ENCODE measurements at places on chromosomes 4 and X.
A peak's percentile ranks its signal among the peaks of the same experiment; 100 is the strongest.

- DNase-seq: no peak
These were observed 112.1 kb downstream of the TTC29 start for GRCh38 chr4:146833530-146833929.

DNA sequence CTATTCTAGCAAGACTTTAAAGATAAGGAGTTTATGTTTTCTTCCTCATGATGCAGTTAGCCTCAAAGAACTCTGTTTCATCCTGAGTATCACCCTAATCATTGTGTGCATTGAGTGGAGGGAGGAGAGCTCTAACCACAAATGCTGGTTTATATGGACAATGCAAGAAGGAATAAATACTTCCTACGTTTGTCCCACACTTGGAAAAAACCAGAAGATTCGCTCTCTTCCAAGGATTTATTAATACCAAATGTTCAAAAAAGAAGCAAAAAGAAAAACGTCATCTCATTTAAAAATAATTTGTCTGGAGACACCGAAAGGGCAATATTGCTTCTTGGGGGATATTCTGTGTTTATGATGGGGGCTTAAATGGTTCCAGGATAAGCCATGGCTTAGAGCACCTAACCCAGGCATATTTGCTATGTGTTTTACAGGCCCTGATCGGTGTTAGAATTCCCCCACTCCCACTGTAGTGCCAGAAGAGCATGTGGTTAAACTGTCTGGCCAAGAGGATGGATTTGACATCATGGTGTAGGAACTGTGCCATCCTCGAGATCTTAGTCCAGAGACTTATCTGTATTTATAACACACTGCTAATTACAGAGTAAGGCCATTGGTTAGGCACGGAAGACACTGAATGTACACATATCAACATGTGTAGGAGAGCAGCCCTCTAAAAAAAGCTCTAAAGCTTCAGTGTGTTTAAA is 227.2 kb downstream of the ANK2 start:
- peak; percentile 7 for DNase-seq

DNA sequence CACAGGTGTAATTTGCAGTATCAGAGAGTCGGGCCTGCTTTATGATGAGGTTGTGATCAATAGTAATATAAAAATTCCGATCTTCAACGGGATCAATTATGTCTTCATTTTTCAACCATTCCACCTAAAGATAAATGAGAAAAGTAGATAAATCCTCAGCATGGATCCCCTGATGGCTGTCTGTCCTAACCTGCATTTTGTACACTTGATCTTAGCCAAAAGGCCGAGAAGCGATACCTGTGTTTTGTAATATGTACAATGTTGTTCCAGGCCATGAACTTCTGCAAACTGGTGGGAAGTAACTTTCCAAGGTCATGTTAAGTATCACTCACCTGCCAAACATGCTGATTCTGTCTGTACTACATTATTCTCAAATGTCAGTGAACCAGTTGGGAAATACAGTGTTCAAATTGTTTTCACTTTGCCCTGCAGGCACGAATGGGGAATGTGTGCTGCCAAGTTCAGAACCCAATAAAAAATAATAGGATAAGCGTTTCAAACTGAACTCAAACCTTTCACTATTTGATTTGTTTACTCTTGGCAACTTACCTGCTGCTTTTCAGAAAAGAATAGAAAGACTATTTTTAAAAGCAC is 298.1 kb downstream of the UNC5C start:
- DNase-seq: peak; percentile 31

GRCh38 chr4:175309041-175309440 is 390.9 kb downstream of the ADAM29 start:
- no peak for DNase-seq

DNA sequence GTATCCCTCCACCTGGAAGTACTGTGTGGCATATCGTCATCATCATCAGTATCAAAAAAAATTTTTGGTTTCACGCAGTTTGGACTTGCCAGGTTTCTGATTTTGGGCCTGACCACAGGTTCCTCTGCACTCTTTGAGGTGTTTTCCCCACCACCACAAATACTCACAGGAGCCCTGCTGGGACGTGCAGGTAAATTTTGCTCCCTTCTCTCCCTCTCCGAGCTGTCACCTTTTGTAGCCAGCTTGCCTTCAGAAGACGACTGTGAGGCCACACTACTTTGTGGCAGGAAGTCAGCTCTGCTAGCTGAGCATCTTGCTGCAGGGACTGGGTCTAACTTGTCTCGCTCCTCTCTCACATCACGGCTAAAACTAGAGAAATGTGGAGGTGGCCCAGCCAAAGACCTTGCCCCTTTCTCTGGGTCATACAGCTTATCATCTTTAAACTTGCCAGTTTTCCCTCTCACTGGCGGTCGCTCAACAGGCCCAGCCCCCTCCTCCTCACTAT is 2.8 kb downstream of the PJA1 start:
- DNase-seq: no peak

DNA sequence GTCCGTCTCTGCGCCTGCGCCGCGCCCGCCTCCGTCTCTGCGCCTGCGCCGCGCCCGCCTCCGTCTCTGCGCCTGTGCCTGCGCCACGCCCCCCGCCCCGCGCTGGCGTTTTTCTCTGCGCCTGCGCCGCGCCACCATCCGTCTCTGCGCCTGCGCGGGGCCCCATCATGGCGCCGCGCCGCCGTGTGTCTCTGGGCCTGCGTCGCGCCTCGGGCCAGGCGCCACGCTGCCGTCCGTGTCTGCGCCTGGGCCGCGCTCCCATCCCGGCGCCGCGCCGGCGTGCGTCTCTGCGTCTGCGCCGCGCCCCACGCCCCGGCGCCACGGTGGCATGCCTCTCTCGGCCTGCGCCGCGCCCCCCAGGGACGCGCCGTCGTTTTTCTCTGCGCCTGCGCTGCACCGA is 51.8 kb upstream of the DUX4 start:
- DNase-seq: no peak

DNA sequence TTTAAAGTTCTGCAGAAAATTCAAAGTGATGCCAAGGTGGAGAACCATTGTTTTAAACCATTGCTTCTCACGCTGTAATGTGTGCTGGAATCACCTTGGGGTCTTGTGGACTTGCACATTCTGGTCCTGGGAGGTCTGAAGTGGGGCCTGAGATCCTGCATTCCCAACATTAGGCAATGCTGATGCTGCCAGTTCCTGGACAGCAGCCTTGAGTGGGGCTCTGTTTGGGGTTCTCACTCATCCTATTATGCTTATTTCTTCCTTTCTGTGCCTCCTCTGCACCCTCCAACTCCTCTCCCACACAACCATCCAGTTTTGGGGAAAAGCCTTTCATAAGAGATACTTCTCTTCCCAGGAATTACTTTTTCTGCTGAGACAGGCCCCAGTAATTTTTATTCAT is 44.2 kb upstream of the RASSF6 start:
- DNase-seq: no peak

DNA sequence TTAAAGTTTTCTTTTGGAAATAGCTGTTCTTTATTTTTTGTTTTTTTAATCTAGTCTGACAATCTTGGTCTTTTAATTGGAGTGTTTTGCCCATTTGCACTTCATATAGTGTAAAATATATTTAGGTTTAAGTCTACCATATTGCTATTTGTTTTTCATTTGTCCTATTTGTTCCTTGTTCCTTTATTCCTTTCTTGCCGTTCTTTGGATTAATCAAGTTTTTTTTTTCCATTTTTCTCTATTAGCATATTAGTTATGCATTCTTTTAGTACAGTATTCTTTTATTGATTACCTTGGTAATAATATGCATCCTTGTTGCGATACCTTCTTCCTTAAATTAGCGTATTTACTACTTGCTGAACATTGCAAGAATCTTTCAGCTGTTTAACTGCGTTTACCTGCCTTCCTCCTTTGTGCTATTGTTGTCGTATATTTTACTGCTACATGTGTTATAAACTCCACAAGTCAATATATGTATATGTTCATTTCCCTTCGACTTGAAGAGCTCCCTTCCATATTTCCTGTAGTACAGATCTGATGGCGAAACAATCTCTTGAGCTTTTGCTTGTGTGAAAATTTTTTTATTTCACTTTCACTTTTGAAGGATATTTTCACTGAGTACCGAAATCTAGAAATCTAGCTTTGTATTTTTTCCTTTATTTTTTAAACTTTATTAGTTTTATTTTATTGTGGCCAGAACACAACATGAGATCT is 23.9 kb upstream of the RNF212 start:
- no peak for DNase-seq
